ENCODE measurements at places on chromosomes 4 and X. TPM values are rescaled to one million over a fixed set of nuclear protein-coding genes. Genes with fewer than 3 reads are reported as not detected.

SLC9B1 gene
- total RNA-seq, result 5.2 TPM

RTL3 gene
- 0.95 TPM for total RNA-seq

ALG13 gene
- 90.7 TPM for total RNA-seq

NIPAL1 gene
- total RNA-seq, result 13.7 TPM

TLR2 gene
- 13.3 TPM for total RNA-seq

FGFR3 gene
- total RNA-seq, result 26.5 TPM

PWWP3B gene
- total RNA-seq, result 4.4 TPM

RRH gene
- total RNA-seq, result 0.16 TPM

APELA gene
- total RNA-seq, result not detected

STAG2 gene
- 168 TPM for total RNA-seq

CT45A7 gene
- not detected for total RNA-seq

NOX1 gene
- total RNA-seq, result 1.3 TPM

OPRPN gene
- not detected for total RNA-seq

CD38 gene
- total RNA-seq, result 2.0 TPM

MAN2B2 gene
- total RNA-seq, result 11.1 TPM

FGF13 gene
- 59.1 TPM for total RNA-seq

GYPA gene
- total RNA-seq, result 7.8 TPM

ERCC6L gene
- 3.8 TPM for total RNA-seq

FRMPD3 gene
- 0.53 TPM for total RNA-seq

- DNase-seq, result no peak
Measured at GRCh38 chr4:84927428-84927827, 39.1 kb downstream of the WDFY3 start.

DNA sequence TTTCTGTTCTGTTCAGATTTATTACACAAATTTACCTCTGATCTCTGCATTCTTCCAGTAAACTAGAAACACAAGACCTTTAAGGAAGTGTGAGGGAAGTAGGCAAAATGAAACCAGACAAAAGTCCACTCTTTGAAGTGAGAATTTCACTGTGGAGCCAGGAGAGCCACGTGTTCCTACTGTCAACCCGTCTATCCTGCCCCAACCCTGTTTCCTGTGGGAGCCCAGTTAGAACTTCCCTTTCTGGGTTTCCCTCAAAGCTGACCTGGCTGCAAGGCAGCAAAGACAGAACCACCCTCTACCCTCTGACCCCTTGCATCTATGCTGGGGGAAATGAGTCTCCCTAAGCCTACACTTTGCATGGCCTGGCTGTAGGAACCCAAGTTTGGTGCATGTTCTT, 40.0 kb downstream of the TMEM144 start:
- DNase-seq, result no peak

GRCh38 chr4:1003271-1004070, 8.0 kb upstream of the FGFRL1 start:
- no peak for DNase-seq

DNA sequence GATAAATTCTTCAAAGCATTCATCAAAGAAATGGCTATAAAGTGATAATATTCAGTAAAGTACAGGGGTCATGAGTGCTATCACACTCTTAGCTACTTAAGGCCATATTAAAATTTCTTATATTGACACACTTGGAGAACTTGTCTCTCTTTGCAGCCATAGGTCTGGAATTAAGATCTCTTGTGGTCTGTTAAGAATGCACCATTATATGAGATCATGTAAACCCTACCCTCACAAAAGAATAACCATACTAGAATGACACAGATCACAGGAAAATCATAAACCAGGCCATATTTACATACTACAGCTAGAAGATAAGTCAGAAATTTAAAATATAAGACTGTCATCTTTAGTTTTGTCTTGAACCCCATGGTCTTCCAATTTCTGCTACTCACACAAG, 434.3 kb downstream of the PDGFC start:
- no peak for DNase-seq

DNA sequence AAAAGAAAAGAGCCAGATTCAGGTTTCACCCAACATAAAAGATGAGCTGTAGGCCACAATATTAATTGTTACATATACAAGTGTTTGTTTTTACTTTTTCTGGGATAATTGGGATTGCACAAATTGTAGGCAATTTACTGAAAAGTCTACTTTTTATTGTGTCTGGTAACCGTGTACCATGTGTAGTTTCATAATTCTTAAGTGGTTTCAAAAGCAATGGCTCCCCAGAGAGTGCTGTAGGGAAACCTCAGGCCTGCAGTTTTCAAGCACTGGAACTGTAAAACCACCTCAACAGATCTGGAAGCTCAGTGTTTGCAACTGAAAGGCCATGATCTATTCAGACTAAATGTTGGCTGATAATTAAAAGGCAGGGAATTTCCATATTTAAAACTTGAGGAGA, 53.9 kb upstream of the MMAA start:
- DNase-seq, result no peak

DNA sequence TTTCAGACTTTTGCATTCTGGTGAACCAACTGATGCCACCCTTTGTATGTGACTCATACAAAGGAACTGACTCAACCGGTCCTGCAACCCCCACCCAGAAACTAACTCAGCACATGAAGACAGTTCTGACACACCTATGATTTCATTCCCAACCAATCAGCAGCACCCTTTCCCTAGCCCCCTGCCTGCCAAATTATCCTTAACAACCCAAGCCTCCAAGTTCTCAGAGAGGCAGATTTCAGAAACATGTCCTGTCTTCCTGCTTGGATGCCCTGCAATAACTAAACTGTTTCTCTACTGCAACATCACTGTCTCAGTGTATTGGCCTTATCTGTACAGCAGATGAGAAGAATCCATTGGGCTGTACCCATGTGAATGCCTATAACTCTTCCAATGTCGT, 284.7 kb downstream of the CAMK2D start:
- no peak for DNase-seq

GRCh38 chr4:109559625-109559982, 442 bp upstream of the MCUB start:
- DNase-seq, result no peak

DNA sequence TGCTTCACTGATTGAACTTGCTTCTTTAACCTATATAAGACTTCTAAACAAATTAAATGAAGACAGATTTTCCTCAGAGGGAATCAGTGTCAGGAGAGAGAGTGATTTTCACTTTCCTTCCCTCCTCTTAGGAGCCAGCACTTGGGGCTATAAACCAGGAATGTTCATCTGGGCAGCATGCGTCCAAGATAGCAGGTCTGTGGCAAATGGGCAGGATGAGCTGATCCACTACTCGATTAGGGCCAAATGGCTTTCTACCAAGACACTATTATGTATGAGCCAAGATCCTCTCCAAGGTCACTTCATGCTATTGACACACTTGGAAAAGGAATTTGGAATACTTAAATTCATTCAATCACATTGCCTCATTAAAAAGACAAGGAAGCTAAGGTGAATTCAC, 203.9 kb upstream of the GRID2 start:
- DNase-seq, result no peak

DNA sequence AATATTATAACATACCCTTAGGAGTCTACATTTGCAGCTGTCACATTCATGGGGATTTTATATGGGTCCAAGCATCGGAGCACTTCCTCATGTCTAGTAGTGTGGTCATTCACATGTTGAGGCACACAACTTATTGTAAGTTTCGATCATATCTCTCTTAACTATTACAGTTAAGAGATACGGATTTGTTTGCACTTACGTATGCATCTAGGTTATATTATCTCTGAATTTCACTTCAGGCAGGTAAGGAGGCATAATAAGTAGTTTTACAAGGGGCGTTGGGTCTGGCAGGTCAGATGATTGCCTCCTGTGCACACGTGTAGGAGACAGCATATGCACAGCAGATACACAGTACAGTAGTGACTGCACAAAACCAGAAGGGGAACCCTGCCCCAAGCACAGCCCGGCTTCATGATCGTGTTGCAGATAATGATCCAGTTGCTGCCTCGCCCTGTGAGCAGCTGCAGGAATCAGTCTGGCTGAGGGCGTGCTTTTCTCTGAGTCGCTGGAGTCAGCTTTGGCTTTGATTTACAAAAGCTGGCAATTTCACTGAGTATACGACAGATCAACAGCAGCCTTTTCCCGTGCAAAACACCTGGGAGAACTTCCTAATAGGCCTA, 302.9 kb upstream of the GATB start:
- peak; percentile 17 for DNase-seq

DNA sequence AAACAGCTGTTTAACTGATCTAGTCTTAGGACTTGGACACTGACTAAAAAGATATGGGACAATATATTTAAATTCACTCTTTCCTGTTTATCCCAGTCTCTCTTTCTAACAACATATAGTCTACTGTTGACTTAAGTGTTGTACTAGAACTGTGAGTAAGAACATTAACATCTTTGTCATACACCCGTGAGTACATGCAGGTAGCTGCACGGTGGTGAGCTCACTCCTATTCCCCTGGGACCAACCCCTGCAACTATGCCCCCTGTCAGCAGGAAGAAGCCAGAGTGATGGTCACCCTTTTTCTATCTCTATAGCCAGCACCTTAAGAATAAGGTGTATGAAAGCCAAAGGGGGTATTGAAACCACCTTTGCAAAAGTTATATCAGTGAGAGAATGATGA, 17.6 kb downstream of the TBL1X start:
- no peak for DNase-seq

- DNase-seq, result no peak
Measured at GRCh38 chrX:7112071-7112470, 35.4 kb upstream of the STS start.

GRCh38 chr4:178448372-178449035, 1006.3 kb upstream of the AGA start:
- DNase-seq, result no peak

- peak; percentile 10 for DNase-seq
Measured at GRCh38 chr4:77820649-77821561, 1.7 kb upstream of the CNOT6L start.

GRCh38 chr4:7068883-7069282, 1.0 kb upstream of the GRPEL1 start:
- no peak for DNase-seq

DNA sequence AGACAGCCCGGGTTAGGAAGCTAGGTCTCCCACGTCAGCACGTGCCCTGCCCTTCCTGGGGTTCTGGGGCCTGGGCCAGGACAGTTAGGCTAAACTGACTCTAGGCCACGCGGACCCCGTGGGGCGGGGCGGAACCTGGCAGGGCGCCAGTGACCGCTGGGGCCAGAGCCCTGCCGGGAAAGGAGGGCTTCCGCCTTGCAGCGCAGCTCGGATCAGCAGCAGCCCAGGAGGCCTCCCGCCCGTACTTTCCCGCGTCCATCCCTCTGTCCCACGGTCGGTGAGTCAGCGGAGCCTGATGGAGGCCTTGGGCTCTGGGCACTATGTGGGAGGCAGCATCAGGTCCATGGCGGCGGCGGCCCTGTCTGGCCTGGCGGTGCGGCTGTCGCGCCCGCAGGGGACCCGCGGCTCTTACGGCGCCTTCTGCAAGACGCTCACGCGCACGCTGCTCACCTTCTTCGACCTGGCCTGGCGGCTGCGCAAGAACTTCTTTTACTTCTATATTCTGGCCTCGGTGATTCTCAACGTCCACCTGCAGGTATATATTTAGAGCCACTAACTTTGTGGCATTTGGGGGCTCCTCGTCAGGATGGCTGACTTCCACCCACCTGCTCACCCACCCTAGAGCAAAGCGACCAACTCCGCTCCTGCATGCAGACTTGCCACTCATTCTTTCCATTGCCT, at the start of gene SMIM10:
Gene SMIM10, plus strand, starts transcription at position 191 of the 681 bp plus-strand sequence. Its CDS starts 105 bp downstream, at position 296.
- no peak for DNase-seq

GRCh38 chr4:12203945-12204344, 775.3 kb upstream of the HS3ST1 start:
- DNase-seq, result no peak

DNA sequence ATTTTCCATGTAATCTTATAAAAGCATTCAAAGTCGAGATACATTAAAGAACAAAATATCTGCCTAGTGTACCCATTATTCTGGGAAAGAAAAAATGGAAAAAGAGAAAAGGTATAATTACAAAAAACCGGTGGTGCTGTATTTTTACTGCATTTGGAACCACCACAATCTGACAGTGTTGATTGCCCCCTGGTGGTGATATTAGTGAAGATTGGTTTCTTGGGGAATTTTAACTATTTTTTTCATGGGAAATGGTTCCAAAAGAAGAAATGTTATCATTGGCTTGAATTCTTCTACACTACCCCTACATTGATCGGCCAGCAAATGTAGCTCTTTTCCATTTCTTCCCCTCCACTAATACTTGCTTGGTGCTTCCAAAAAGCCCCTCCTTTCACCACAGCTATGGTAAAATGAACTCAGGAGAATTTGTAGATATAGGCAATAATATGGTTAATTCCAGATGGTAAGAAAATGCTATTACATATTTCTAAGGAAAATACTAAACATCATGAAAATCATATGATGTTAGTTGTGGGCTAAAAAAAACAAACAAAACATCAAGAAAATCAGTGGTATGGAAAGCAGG, 50.0 kb downstream of the COX18 start:
- DNase-seq, result peak; percentile 13

DNA sequence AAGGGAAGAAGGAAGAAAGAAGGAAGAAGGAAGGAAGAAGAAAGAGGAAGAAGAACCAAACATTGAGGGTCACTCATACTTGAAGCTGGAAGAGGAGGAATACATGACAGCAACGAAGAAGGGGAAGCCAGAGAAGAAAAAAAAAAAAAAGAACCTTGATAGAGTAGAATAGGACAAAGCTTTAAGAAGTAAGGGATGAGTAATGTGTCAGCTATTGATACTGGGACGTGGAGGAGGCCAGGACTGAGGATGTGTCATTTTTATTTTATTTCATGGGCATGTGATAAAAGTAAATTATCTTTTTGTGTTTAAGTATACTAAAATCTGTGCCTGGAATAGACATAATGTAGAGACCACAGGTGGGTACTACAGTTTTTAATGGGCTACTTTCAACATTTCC, 6.4 kb downstream of the EDA2R start:
- no peak for DNase-seq

DNA sequence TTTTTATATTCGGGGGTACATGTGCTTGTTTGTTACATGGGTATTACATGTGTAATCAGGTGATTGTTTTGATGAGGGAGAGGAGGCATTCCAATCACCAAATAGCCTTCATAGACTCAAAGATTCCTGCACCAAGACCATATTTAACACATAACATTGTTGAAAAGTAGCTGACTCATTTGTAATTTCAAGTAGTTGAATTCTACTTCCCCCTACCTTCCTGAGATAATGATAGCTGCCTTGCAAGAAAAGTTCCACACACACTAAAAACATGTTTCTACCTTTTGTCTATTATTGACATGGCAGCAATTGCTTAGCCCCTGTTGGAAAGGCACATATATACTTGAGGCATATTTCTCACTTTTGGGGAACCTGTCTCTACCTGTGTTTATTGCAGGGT, 16.1 kb downstream of the PGAM4 start:
- no peak for DNase-seq

DNA sequence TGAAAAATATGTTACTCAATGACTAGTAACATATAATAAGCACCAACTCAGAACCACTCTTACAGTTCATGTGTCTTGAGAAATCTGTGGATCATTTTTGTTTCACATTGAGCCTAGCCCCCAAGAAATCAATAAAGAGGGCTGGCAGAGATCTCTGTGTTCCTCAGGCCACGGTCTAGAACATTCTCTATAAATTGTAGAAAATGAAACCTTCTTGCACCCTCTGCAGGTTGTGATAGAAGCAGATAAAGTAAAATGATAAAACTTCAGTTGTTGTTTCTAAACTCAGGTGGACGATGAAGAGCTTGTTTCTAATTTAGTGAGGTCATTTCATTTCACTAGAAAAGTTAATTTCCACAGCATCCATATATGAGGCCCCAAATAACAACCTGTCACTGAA, 182.7 kb downstream of the KIT start:
- no peak for DNase-seq
